NCI-H2227 treated with DMSO at 0.1 percent for 48 hours (cell line): ENCODE measurements at places on chromosomes 16 and 17.
A peak's percentile ranks its signal among the peaks of the same experiment; 100 is the strongest.

DNA sequence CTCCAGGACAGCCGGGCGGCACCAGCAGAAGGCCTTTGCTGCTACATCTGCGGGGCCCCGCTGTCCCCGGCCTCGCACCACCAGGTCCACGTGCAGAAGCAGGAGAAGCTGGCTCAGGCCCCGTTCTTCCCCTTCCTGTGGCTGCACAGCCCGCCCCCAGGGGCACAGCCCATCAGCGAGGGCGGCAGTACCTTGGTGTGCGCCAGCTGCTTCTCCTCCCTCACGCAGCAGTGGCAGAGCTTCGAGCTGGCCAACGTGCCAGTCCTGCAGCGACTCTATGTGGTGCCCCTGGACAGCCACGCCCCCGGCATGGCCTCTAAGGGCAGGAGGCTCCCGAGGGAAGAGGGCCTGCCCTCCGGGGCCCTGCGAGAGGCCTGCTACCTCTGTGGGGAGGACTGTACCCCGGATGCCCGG lies 58.3 kb upstream of the CIBAR2 start:
- no peak for DNase-seq

DNA sequence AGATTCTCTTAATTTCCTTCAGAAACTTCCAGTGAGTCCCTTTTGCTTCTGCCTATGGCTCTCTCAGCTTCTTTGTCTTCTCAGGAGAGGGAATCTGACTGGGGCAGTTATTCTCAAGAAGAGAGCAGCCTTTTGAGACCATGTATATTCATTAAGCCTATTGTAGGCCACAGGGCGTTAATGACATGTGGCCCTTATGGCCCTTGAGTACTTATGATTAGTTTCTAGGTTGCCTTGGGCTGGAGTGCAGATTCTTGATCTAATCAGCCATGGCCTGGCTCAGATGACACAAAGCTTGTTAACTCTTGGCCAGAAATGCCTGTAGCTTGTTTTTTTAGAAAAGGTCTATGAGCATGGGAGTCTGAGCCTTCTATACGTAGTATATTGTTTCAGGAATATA lies 17.4 kb downstream of the MFSD11 start:
- no peak for DNase-seq

DNA sequence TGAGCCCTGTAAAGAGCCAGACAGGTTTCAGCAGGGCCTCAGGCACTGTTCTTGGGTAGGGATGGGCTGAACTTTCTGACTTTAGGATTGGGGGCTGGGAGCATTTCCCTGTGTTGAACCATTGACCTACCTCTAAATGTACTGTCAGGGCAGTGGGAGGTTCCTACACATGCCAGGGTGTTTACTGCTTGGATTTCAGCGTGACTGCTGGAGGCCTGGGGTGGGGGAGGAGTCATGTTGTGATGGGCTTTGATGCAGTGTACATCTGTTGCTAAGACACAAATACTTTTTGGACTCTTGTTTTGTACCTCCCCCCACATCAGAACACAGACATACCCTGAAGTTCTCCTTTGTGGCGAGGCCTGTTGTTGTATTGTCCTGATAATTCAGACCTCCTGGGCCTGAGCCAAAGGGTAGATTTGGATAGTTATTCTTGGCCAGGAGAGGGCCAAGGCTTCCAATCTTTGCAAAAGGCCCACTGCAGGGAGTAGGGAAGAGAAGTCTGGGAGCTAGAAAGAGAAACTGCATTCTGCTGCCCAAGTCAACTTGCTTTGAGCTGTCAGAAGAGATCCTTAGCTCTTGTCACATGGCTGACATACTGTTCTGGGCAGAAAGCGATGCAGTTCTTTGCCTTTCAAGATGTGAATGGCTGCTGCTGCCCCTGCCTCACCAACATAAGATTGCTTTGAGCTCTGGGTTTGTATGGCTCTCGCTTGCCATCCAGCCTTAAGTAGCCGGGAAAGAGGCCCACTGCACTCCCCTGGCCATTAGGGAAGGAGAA lies 3.7 kb downstream of the NFE2L1 start:
- peak; percentile 24 for DNase-seq

DNA sequence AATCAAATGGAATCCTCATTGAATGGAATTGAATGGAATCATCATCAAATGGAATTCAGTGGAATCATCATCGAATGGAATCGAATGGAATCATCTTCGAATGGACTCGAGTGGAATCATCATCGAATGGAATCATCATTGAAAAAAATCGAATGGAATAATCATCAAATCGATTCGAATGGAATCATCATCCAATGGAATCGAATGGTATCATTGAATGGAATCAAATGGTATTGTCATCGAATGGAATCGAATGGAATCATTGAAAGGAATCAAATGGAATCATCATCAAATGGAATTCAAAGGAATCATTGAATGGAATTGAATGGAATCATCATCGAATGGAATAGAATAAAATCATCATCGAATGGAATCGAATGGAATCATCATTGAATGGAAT lies 619.3 kb downstream of the TP53TG3F start:
- DNase-seq = no peak

- DNase-seq = no peak
These were observed 895 bp downstream of the UTS2R start for GRCh38 chr17:82372249-82373071.

- DNase-seq = no peak
These were observed 137.2 kb upstream of the RPH3AL start for GRCh38 chr17:489758-490329.

DNA sequence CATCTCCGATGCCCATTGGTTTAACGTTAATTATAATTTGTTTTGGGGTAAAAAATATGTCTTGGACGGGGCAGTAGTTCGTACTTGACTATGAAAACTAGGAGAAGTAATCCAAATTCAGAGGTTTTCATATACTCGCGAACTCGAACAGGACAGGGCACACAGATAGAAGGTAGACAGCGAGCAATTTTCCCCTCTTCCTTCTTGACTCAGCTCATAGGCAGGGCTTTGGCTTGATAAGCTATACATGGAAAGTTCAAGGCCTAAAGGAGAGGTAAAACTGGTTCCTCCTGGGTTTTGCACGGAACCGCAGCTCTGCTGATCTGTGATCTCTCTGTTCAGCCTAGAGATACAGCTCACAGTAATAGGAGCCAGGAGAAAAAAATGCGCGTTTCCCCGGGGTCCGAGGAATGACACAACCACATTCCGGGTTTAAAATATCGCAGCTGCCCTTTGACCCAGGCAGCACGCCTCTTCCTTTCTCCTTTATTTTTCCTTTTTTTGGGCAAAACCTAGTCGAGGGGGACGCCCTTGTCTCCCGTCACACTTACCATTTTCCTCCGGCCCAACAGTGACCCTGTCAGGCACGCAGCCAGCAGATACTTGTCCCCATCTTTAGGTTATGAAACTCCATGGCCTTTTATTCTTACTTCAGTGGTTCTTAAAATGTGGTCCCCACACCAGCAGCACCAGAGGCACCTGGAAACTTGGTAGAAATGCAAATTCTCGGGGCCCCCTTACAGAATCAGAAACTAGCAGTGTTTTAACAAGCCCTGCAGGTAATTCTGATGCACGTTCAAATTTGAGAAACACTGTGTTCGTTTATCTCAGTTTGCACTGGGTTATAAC lies 1.7 kb upstream of the LASP1 start:
- DNase-seq = no peak

- no peak for DNase-seq
These were observed 67.2 kb upstream of the GNG13 start for GRCh38 chr16:867421-868385.

DNA sequence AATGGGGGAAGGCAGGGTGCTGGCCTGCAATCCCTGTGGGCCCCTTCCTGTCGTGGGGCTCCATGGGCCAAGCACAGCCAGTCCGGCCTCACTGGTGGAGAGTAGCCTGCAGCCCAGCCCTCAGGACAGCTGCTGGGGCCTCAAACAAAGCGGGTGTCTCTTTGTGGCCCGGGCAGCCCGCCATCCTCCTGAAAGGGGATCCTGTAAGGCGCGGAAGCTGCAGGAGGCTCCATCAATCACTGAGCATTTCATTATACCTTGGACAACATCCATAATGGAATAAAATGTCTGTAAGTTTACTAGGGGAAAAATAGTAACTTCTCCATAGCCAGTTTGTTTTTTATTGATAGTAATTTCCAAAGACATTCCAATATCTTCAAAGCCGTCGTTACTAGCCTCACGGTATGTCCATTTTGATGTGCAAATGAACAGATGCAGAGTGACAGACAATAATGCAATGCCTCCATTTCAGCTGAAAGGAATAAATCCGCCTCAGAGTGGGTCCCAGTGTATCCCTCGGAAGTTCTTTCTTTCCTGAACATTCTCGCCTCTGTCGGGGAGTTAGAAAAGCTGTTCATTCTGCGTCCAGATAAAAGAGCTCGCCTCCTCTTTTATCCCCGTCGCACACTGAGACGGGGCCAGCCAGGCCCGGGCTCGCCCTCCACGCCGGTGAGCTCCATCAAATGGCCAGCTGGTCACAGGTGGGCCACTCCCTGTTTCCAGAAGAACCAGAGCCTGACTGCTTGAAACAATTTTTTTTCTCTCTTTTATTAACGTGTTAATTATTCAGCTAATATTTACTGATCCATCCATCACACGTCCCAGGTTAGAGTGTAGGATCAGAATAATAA lies 14.4 kb downstream of the WSCD1 start:
- no peak for DNase-seq

DNA sequence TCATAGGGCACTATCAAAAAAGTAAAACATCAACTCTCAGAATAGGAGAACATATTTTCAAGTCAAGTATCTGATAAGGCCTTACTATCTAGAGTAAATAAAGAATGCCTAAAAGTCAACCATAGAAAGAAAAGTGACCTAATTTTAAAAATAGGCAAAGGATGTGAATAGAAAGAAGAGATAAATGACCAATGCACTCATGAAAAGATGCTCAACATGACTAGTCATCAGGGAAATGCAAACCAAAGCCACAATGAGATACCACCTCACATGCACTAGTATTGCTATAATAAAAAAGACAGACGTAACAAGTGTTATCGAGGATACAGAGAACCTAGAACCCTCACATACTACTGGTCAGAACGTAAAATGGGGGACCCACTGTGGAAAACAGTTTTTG lies 90.8 kb downstream of the DYNLRB2 start:
- no peak for DNase-seq

GRCh38 chr17:77736721-77737120 lies 221.8 kb upstream of the TNRC6C start:
- no peak for DNase-seq

DNA sequence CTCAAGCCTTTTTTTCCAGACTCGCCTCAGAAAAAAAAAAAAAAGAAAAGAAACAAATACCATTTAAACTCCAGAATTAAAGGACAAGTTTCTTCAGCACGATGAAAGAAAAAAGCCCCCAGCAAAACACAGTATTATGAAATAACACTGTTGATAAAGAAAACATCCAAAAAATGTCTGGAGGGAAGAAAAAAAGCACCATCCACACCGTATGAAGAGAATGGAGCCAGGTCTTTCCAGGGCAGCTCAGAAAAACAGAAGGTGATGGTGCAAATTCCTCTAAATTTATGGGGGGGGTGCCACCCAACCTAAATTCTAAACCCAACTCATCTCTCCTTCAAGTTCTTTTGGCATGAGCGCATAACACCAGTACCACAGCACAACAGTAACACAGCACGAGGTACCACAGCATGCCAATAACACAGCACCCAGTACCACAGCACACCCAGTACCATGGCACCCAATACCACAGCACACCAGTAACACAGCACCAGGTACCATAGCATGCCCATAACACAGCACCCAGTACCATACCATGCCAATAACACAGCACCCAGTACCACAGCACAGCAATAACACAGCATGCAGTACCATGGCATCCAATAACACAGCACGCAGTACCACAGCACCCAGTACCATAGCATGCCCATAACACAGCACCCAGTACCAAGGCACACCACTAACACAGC lies 19.0 kb downstream of the AXIN1 start:
- DNase-seq = no peak

- no peak for DNase-seq
These were observed 188.6 kb downstream of the RBFOX3 start for GRCh38 chr17:79422236-79422635.
